ENCODE measurements at places on chromosomes 16 and 17. TPM values are rescaled to one million over a fixed set of nuclear protein-coding genes. Genes with fewer than 3 reads are reported as not detected.

DNA sequence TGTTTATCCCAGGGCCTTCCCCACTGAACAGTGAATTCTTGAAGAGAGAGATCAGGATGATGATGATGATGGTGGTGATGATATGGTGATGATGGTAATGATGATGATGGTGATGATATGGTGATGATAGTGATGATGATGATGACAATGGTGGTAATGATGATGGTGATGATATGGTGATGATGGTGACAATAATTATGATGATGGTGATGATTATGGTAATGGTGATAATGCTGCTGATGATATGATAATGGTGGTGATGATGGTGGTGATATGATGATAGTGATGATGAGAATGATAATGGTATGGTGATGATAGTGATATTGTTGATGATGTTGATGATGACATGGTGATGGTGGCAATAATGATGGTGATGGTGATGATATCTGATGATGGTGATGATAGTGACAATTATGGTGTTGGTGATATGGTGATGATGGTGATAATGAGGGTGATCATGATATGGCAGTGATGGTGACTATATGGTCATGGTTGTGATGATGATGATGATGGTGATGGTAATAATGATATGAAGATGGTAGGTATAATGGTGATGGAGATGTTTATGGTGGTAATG is 99.9 kb downstream of the HAPSTR1 start:
- H3K36me3 ChIP-seq, result no peaks in the 10 kb centered on the region
- no peak for DNase-seq
- H3K4me1 ChIP-seq, result peaks cover 6% of the 10 kb centered on the region

GRCh38 chr17:30840771-30841170 is 9.0 kb downstream of the ATAD5 start:
- no peak overlapping the region for H3K27ac ChIP-seq
- H3K27me3 ChIP-seq, result no peaks in the 10 kb centered on the region
- DNase-seq, result no peak

Gene CNTNAP4
- 0.38 TPM for total RNA-seq

Gene TRPV2
- total RNA-seq, result 1.7 TPM

DNA sequence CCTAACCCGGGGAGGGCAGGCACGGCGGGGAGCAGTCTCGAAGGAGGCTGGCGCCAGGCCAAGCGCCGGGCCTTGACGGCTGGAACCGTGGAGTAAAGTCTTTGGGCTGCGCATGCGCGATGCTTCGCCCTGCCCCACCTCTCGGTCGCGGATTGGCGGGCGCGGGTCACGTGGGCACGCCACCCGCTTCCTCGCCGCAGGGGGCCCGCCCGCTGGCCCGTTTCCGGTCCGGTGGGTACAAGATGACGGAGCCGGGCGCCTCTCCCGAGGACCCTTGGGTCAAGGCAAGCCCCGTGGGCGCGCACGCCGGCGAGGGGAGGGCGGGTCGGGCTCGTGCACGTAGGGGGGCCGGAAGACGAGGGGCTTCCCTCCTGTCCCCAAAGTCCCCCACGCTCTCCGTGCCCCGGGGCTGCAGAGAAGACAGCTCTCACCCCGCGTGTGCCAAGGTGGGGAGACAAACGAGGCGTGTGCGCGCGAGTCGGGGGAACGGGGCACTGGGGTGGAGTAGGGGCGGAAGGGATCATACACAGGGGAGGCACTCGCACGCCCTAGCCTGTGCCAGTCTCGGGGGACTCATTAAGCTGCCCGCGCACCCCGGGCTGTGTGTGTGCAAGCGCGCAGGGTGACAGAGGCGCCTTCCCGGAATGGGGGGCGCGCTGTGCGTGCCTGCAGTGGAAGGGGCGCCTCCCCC is at the start of gene MLX:
Gene MLX, plus strand, starts transcription at position 218 of the 691 bp plus-strand sequence. Its CDS starts 25 bp downstream, at position 243.
- peak; percentile 95 for DNase-seq
- H3K4me3 ChIP-seq, result peak within 1 kb of the TSS; percentile 94
- H3K27me3 ChIP-seq, result no peaks in the 10 kb centered on the region
- H3K36me3 ChIP-seq, result peaks cover 12% of the 10 kb centered on the region
- H3K27ac ChIP-seq, result peak within 1 kb of the TSS; percentile 93

DNA sequence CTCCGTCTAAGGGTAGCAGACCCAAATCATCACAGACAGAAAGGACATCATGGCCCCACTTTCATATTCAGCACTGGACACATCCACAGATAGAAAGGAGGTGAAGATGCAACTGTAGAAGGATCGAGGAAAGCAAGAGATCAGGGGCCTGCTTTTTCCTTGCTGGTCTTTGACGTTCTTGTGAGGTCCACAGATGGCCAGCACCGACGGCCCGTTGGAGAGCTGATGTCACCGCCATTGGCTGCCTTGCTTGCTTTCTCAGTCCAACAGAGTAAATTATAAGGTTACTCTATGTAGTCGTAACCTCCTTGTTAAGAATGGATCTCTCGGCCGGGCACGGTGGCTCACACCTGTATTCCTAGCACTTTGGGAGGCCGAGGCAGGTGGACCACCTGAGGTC is 5.1 kb upstream of the RBFOX3 start:
- no peak overlapping the region for H3K27ac ChIP-seq
- no peak for DNase-seq
- H3K4me1 ChIP-seq, result peaks cover 10% of the 10 kb centered on the region
- no peak overlapping the region for H3K4me3 ChIP-seq
- peaks cover 76% of the 10 kb centered on the region for H3K27me3 ChIP-seq
- H3K36me3 ChIP-seq, result no peaks in the 10 kb centered on the region

DNA sequence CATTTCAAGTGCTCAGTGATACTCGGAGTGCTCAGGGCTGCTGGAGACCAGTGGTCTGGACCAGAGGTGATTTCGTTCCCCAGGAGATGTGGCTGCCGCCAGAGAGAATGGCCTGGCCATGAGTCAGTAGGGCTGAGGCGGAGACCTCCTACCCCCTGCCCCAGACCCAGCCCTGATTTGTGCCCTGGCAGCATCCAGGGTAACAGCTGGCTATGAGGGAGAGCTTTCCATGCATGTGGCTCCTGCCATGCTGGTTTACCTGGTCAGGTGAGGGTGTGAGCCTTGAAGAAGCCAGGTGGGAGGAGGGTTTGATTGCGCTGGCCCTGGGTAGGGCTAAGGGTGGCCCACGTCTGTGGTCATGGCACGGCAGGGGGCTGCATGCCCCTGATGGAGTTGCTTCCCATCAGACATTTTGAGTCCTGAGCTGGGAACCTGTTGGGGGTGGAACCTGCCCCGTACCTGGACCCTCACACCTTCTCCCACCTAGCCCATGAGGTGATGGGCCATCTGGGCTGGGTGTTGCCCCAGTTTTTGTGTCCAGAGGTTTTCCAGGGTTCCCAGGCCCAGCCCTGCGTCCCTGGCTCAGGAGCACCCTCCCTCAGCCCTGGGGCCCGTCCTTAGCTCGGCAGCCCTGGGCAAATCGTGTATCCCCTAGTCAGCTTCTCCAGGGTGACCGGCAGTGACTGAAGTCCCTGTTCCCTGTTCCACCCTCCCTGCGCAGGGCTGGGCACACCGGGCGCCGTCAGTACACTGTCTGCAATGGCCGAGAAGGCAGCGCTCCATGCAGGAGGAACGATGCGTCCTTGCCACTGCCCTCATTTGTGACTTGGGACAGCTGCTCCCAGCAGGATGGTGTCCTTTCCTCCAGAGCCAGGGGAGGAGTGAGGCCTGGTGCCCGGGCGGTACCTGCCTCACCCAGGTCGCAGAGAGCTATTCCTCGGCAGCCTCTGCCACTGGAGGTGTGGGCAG is 9.0 kb upstream of the CSNK1D start:
- H3K4me3 ChIP-seq, result no peak overlapping the region
- no peaks in the 10 kb centered on the region for H3K27me3 ChIP-seq
- H3K27ac ChIP-seq, result no peak overlapping the region
- no peak for DNase-seq
- H3K36me3 ChIP-seq, result no peaks in the 10 kb centered on the region

- H3K4me1 ChIP-seq, result peaks cover 5% of the 10 kb centered on the region
- H3K36me3 ChIP-seq, result peaks cover 22% of the 10 kb centered on the region
- H3K27me3 ChIP-seq, result no peaks in the 10 kb centered on the region
- no peak for DNase-seq
These were observed 19.7 kb downstream of the SLC7A6 start for GRCh38 chr16:68283801-68284598.

GRCh38 chr17:81328978-81329926 is 34.1 kb upstream of the SLC38A10 start:
- peak overlapping the region; percentile 77 for H3K4me3 ChIP-seq
- no peaks in the 10 kb centered on the region for H3K27me3 ChIP-seq
- DNase-seq, result peak; percentile 86

Gene NLGN2
- total RNA-seq, result 68.4 TPM

Gene SERPINF2
- 36.3 TPM for total RNA-seq
